GM12864 (cell line): ENCODE measurements at places on chromosomes 7 and 10.

DNA sequence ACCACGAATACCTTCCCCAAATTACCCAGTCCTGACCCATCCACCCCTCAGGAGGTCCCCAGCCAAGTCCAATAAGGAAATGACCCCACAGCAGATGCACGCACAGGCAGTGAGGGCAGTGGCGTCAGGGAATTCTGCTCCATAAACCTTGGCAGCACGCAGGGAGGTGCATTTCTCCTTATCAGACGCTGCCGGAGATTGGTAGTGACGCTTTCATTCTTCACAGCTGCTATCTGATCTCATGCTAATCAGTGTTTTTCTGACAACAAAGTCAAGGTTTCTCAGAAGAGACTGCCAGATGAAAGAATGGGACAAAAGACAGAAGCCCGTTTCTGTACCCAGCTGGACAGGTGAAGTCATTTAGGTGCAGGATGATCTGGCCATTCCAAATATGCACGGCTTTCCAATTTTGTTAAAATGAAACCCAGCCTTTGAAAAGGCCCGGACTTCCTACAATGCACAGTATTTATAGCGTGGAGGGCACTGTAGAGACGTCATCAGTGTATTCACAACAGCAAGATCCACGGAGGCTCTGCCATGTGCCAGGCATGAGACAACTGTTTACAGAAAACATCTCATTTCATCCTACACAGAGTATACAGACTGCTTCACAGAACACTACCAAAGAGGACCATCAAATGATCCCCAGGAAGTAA lies 35.3 kb downstream of the DIP2C start:
- DNase-seq = no peak

GRCh38 chr7:12907774-12908173 lies 220.3 kb downstream of the ARL4A start:
- DNase-seq = no peak

GRCh38 chr10:4748491-4749270 lies 77.3 kb upstream of the AKR1E2 start:
- no peak for DNase-seq

- no peak for DNase-seq
Observed at GRCh38 chr10:113202011-113202410, 252.0 kb downstream of the TCF7L2 start.

GRCh38 chr7:102063690-102064180 lies 222.9 kb upstream of the SH2B2 start:
- DNase-seq = no peak
